ENCODE measurements at places on chromosomes 7 and 10.

- DNase-seq, result peak; percentile 72
Measured at GRCh38 chr7:41002741-41003610, 699.9 kb downstream of the INHBA start.

- no peak for DNase-seq
Measured at GRCh38 chr7:304574-305409, 14.8 kb downstream of the FOXL3 start.

DNA sequence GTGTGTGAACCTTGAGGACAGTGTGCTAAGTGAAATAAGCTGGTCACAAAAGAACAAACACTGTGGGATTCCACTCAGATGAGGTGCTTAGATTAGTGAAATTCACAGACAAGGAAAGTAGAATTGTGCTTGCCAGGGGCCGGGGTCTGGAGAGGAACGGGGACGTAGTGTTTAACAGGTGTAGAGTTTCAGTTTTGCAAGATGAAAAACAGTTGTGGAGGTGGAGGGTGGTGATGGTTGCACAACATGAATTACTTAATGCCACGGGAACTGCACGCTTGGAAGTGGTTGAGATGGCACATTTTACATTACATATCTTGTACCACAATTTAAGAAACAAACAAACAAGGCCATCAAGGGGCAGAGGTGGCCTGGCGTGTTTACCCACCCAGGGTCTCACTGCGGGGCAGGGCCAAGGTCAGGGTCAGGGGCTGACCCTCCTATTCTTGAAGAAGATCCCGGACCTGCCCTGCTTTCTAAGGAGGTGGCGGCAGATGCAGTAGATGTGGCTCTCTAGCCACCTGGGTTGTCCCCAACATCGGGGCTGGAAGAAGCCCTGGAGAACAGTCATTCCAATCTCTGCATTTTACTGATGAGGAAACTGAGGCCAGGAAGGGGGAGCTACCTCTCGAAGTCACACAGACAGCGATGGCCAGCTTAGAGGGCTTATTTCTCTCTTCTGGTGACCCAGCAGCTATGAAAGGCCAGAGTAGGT is 91.5 kb upstream of the LRRC4 start:
- DNase-seq, result no peak

- DNase-seq, result no peak
Measured at GRCh38 chr10:114513381-114513792, 109.1 kb upstream of the AFAP1L2 start.

- DNase-seq, result no peak
Measured at GRCh38 chr10:110077436-110078130, 69.8 kb downstream of the ADD3 start.

GRCh38 chr7:7829667-7830066 is 111.3 kb upstream of the RPA3 start:
- DNase-seq, result no peak

GRCh38 chr7:35537067-35538023 is 157.6 kb downstream of the HERPUD2 start:
- DNase-seq, result peak; percentile 86

DNA sequence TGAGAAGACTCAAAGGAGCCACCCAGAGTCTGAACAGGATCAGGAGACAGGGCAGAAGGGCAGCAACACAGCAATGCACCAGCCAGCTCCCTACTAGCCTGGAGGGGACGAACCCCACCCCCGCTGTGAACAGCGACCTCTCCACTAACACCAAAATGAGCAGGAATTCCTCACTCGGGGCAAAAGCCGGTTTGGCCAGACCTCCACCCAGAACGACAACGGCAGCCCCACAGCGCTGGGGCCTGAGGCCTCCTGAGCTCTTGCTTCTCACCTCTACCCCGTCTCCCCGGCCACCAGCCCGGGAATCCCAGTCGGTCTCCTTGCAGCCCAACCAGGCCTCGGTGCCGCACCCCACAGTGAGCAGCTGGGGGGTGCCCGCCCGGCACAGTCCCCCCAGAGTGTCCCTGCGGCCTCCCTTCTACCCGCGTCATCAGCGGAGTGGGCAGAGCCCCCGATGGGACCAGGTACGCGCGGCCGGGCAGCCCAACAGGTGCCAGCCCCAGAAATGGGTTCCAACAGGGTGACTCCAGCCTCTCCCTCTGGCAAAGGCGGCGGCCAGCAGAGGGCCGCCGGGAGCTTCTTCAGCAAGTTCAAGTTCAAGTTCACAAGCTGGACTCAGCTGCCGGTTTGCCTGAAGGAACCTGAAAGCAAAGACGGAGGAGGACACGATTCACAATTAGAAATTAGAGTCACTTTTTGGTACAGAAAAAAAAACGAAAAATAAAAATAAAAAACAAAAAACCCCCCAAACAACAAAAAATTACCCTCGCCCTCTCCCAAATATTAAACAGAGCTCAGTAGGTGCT is 129.0 kb downstream of the MARCHF5 start:
- DNase-seq, result no peak

DNA sequence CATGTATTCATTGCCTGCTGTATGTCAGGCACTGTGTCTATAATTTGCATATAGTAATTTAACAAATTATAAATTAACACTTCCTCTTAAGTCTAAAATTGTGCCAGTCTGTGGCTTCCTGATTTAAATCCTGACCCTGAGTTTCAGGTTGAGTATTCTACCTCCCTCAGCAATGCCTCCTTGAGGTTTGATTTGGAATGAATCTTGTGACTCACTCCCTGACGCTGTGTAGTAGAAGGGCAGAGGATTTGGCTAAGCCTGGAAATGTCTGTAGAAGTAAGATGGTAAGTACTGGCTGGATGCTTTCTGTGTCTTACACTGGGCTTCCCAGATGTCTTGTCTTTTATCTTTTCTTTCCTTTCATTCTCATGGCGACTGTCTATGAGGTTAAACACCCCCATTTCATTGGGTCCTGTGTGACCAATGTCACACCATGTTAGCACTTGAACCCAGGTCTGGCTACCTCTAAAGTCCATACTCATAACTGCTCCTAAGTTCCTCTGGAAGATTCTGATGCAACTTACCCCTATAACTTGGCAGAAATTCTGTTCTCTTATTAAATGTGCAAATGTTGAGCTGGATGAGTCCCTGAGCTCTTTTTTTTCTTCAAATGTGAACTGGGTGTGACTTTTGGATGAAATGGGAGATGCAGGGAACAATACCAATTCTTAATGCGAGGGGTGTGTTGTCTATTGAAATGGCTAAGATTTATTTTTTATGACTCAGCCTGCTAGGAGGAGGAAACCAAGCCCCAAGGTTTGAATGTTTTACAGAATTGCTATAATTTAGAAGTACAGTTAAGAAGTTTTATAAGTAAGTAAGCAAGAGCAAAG is 48.5 kb downstream of the PLCE1 start:
- no peak for DNase-seq

GRCh38 chr10:34655286-34656170 is 159.6 kb downstream of the PARD3 start:
- peak; percentile 68 for DNase-seq

DNA sequence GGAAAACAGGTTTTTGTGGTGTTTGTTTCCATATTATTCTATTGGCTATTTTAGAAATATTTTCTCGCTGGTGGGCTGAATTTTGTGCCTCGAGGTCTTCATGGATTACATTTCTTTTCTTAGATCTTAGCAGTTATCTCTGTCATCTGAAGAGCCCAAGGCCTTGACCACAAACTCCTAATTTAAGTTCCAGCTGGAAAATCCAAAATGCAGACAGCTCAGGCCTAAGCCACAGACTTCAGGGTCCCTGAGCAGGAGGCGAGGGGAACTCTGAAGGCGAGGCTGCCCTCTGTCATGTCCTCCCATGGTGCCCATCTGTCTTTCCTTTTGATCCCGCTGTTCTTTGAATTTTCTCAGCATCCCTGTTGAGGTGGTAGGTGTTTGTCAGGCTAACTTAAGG is 14.3 kb downstream of the DENND10 start:
- no peak for DNase-seq

DNA sequence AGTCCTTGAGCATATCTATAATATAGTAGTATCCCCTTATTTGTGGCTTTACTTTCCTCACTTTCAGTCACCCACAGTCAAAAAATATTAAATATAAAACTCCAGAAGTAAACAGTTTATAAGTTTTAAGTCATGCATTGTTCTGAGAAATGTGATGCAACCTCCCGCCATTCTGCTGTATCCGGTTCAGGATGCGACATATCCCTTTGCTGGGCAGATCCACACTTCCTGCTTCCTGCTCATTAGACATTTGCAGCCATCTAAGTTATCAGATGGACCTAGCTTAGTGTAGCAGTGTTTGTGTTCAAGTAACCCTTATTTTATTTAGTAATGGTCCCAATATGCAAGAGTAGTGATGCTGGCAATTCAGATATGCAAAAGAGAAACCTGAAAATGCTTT is 38.9 kb upstream of the BMS1 start:
- DNase-seq, result no peak

DNA sequence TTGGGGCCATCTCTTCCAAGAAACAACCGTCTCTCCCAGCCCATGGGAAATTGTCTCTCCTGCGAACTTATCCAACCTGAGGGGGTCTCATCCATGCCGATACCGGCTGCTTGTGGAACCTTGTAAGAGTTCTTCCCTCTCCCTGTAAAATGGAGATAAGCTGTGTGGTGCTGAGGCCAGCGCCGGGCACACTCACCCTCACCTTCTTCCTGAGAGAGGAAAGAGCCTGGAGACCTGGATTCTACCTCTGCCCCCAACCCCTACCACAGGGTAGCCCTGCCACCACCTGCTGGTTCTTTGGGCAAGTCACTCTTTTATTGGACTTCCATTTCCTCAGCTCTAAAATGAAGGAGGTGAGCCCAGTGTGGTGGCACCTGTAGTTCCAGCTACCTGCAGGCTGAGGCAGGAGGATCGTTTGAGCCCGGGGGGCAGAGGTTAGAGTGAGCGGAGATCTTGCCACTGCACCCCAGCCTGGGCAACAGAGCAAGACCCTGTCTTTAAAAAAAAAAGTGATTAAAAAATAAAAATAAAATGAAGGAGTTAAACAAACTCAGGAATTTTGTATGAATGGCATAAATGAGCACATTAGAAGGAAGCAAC is 38.4 kb upstream of the PSAP start:
- DNase-seq, result no peak

DNA sequence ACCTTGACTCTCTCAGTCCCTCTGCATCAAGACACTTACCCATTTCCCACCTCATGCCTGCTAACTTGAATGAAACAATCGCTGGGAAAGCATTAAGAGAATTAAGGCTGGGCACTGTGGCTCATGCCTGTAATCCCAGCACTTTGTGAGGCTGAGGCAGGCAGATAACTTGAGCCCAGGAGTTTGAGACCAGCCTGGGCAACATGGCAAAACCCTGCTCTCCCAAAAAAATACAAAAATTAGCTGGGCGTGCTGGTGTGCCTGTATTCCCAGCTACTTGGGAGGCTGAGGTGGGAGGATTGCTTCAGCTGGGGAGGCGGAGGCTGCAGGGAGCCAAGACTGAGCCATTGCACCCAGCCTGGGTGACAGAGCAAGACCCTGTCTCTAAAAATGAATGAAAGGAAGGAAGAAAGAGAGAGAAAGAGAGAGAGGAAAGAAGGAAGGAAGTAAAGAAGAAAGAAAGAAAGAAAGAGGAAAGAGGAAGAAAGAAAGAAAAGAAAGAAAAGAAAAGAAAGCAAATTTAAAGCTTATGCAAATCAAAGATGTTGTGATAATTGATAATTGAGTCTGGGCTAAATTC is 646 bp downstream of the SERPINE1 start:
- DNase-seq, result no peak

- DNase-seq, result no peak
Measured at GRCh38 chr7:132276976-132277725, 299.1 kb downstream of the PLXNA4 start.

DNA sequence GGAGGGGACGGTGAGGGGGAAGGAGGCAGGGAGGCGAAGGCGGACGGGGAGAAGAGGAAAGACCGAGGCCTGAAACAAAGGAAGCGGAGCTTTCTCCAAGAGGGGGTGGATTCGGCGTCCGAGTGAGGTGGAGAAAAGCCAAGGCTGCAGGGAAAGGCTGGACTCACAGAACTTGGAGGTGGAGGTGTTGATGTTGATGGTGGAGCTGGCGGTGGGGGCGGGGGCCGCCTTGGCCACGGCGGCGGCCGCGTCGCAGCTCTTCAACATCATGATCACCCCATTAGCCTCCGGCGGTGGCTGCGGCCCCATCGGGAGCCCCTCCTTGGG is 578 bp downstream of the CACUL1 start:
- DNase-seq, result peak; percentile 70

- no peak for DNase-seq
Measured at GRCh38 chr7:92650391-92650790, 60.2 kb upstream of the FAM133B start.

- DNase-seq, result peak; percentile 18
Measured at GRCh38 chr7:7641129-7641663, 644 bp downstream of the UMAD1 start.

- DNase-seq, result peak; percentile 71
Measured at GRCh38 chr7:49852619-49853462, 79.4 kb downstream of the VWC2 start.

DNA sequence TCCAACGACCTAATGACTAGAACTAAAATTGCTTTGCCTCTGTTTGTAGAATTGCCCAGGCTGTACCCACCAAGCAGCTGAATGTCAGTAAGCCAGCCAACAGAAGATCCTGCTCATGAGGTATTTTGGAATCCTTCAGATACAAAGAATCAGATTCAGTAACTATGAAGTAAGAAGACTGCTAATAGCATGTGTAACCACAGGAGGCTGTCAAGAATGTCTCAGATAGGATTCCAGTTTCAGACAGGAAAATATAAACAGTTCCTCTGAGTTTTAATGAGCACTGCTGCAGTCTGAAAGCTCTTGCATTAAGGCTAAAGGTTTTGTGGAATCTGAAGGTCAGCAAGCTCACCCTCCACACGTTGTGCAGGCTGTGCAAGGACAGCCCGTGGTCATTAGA is 112.6 kb upstream of the ADAM12 start:
- DNase-seq, result no peak

GRCh38 chr7:30225863-30226613 is 58.4 kb upstream of the ZNRF2 start:
- no peak for DNase-seq

GRCh38 chr10:48587101-48587500 is 17.8 kb downstream of the ARHGAP22 start:
- no peak for DNase-seq

- DNase-seq, result no peak
Measured at GRCh38 chr7:150377196-150377595, 1.9 kb upstream of the ZNF775 start.

- DNase-seq, result no peak
Measured at GRCh38 chr7:157635669-157636068, 298.9 kb downstream of the DNAJB6 start.

GRCh38 chr7:99139036-99139435 is 4.9 kb downstream of the SMURF1 start:
- no peak for DNase-seq

DNA sequence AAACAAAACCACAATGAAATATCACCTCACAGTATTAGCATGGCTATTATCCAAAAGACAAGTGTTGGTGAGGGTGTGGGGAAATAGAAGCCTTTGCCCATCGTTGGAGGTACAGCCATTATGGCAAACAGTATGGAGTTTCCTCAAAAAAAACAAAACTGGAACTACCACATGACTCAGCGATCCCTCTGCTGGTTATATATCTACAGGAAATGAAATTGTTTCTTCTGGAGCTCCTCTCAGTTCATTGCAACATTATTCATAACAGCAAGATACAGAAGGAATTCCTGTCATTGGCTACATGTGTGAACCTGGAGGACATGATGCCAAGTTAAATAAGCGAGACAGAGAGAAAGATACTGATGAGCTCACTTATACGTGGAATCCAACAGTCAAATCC is 2.4 kb upstream of the UBE3C start:
- no peak for DNase-seq

- no peak for DNase-seq
Measured at GRCh38 chr10:70536196-70536861, 57.8 kb downstream of the PALD1 start.

Measured in endothelial cell (in vitro differentiated cells).